Activated CD8-positive, alpha-beta memory T cell treated with anti-CD3 and anti-CD28 coated beads for 48 hours (primary cell): ENCODE measurements at places on chromosomes 3 and 15.
A peak's percentile ranks its signal among the peaks of the same experiment; 100 is the strongest.

DNA sequence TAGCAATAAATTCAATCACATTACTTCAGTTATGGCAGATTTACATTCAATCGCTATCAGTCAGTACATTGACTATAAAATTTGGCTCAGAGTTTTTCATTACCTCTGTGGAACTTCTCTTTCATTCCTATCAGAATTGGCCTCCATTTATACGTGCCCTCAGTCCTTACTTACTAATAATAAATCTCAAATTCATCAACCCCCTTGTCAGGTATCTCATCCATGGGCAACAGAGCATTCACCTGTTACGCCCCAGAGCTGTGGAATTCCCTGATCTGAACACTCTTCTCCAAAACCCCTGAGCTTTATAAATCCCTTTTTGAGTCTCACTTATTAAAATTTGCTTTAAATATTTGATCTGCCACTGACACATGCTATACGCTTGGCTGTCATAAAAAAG is 492.9 kb downstream of the GBE1 start:
- DNase-seq, result no peak

DNA sequence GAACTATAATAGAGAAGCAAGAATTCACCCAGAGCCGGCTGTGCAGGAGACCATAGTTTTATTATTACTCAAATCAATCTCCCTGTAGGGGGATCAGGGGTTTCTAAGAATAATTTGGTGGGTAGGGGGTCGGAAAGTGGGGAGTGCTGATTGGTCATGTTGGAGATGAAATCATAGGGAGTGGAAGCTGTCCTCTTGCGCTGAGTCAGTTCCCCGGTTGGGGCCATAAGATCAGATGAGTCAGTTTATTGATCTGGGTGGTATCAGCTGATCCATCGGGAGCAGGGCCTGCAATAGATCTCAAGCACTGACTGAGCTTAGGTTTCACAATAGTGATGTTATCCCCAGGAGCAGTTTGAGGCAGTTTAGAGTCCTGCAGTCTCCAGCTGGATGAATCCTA is 97.0 kb upstream of the SNRPN start:
- DNase-seq, result no peak

- no peak for DNase-seq
Observed at GRCh38 chr3:13400114-13400673, 19.9 kb downstream of the NUP210 start.

DNA sequence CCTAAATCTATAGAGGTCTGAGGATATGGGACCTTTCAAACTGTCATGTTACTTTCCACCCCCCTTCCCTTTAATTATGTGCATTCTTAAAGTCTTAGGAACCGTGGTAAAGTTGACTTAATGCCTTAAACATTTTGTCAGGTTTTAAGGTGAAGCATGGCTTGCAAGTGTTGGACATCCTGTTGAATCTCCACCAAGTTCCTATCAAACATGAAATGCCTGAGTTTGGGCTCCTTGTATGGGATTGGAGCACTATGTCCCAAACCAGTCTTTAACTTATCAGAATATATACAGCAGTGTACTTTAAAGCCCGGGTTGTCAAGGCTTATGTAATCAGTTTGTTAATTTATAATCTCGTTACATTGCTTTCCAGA is 1.1 kb downstream of the SNRK start:
- DNase-seq, result no peak

- no peak for DNase-seq
Observed at GRCh38 chr15:95998935-95999334, 331.6 kb upstream of the NR2F2 start.

- DNase-seq, result no peak
Observed at GRCh38 chr3:6301626-6302025, 559.3 kb upstream of the GRM7 start.

DNA sequence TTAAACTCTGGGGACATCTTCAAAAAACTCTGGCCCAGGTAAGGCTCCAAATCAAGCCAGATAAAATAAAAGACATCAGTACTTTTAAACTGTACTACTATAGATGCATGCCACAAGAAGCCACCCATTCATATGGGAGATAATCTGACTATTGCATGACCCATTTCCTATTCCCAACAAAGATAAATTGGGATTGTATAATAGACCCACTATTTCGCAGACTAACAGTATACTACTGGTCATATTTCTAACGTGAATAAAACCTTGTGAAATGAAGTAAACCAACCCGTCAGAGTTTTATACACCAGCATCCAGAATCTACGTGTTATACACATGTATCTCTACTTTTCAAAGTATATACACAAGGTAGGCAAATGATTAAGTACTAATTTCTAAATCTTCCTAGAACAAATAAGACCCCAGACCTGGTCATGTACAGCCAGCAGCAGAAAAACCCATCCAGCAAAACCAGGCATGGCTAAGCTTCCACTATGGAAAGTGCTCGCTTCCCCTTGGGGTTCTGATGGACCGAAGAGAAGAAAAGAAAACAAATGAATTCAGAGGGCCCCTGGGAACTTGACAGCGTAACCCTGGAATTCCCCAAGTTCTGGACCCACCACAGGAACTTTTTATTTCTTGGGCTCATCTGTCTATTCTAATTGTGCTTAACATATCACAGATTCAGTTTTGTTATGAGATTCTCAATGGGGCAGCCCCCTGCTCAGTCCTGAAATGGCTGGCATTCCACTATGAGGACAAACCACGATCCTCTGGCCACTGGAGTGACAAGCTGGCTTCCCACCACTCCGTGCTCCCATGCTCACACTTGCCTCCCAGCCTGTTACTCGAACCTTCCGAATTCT is 69.1 kb downstream of the MB21D2 start:
- DNase-seq, result no peak

GRCh38 chr15:52186651-52187486 is 4.3 kb downstream of the GNB5 start:
- no peak for DNase-seq

- DNase-seq, result no peak
Observed at GRCh38 chr3:31772272-31772671, 208.8 kb downstream of the OSBPL10 start.

- no peak for DNase-seq
Observed at GRCh38 chr15:85037641-85038040, 56.0 kb downstream of the PDE8A start.

GRCh38 chr3:45472795-45473194 is 84.4 kb downstream of the LARS2 start:
- DNase-seq, result no peak

DNA sequence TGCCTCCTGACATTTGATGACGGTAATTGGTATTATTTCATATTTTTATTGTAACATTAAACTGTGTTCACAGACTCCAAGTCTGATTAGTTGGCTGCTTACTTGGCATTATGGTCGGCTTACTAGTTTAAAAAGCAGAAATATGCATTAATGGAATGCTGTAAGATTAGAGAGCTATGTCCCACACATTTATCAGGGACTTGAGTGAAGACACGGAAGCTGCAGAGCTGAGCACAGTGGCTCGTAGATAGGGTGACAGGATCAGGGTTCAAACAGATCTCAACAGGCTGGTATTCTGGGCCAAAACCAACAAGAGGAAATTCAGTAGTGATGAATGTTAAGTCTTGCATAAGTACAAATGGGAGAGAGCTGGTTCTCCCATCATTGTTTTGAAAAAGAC is 113.8 kb downstream of the ADAMTSL3 start:
- DNase-seq, result no peak

GRCh38 chr3:22982981-22983587 is 220.0 kb upstream of the UBE2E2 start:
- no peak for DNase-seq

GRCh38 chr3:122123850-122124249 is 59.6 kb upstream of the CASR start:
- DNase-seq, result no peak

DNA sequence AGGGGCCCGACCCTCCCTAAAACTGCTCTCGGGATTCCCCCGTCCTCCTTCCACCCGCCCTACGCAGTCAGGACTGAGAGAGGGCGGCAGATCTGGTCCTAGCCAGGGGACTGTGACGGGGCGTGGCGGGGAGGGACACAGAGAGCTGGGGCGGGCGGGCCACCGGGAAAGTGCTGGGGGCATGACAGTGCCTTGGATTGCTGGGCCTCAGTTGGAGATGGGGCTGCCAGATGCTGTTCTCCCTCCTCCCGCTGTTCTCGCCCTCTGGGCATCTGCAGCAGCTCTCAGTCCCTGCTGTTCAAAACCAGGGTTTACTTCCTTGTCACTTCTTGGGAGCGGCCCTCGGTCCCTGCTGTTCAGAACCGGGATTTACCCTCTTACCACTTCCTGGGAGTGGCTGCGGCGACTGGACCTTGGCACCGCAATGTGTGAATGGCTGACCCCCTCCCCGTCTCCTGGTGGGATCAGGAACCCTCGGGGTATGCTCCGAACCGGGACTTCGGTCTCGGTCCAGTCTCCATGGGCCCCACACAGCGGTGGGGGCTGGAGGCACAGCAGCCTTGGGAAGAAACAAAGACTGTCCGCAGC is 1.8 kb upstream of the RPP25 start:
- no peak for DNase-seq

GRCh38 chr15:72758182-72758581 is 25.4 kb downstream of the ADPGK start:
- no peak for DNase-seq

DNA sequence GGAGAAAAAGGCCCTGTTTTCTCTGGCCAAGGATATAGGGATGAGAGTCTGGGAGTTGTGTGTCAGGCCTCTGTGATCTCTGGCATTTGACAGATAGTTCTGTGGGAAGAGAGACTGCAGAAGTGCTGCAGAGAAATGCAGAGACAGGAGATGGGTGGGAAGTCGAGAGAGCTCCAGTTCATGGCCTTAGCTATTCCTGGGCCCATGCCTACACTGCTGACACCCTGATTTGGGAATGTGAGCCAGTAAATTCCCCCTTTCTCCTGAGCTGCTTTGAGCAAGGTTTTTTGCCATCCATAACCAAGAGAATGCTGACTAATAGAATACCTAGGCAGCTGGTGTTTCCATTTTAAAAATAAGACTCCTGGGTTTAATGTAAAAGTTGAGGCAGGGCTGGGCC is 59.3 kb downstream of the EBLN2 start:
- DNase-seq, result no peak

- no peak for DNase-seq
Observed at GRCh38 chr3:98013411-98014267, 21.5 kb downstream of the GABRR3 start.

GRCh38 chr3:118817748-118818165 is 216.9 kb downstream of the IGSF11 start:
- DNase-seq, result no peak

DNA sequence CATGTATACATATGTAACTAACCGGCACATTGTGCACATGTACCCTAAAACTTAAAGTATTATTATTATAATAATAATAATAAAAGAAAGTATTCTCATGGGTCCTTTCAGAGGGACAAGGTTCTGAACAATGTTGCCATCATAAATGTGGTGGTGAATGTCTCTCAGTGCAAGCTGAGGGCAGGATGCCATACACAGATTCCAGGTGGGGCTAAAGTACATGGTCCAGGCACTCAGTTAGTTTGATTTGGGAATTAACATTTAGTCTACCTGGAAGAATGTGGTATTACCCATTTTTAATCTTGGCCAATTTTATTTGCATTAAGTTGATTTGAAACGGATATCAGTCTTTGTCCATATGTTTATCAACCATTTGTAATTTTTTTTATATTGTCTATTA is 24.5 kb downstream of the PDE8A start:
- DNase-seq, result no peak

GRCh38 chr15:55869660-55870059 is 123.8 kb downstream of the NEDD4 start:
- no peak for DNase-seq

DNA sequence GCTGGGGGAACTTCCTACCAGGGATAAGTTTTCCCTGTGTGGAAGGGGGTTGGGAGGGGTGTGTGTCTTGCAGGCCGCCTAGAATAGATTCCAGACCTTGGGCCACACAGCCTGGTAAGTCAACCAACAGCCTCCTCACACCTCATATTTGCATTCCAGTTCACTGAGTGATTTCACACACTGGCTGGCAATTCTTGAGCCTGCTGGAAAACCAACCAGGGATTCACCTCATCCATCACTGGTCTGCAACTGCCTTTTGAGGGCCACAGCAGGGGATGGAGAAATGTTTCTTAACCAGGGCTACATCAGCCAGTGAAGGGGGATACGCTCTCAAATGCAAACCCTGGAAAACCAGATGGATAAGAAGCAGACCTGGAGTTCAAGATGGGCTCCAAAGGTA is 2.0 kb downstream of the FSTL1 start:
- no peak for DNase-seq

DNA sequence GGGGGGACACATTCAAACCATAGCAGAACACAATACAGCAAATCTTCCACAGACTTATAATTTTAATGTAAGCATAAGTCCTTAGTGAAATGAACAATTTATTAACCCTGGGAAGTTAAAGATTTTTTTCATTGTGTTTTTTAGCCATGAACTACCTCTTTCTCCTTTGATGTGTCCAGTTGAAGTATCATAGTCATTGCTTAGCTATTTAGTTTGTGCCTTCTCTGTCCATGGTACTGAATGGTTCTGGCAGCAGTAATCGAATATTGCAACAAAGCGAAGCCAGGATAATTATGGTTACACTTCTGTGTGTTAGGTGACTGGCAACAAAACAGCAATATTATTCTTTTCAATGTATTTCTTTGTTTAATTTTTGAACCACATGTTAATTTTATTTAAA is 403.0 kb upstream of the ONECUT1 start:
- DNase-seq, result no peak

GRCh38 chr3:10008588-10009344 is 17.5 kb upstream of the FANCD2 start:
- DNase-seq, result peak; percentile 54

GRCh38 chr15:63122002-63122875 is 578 bp downstream of the LACTB start:
- peak; percentile 88 for DNase-seq

DNA sequence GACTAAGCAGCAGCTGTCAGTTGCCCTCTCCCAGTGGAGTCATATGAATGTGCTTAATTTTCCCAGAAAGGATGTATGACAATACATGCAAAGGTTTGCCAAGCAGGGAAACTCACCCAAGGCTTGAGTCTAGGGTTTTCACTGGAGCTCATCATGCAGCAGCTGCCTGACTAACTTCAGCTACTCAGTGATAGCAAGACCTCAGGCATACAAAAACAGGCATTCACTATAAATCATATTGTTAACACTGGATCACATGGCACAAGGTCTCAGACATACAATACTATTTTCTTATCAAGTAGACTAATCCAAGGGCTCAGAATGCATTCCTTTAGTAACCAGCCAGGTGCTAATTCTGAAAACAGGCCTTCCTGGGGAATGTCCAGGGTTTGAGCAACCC is 85.0 kb upstream of the STAC start:
- no peak for DNase-seq

DNA sequence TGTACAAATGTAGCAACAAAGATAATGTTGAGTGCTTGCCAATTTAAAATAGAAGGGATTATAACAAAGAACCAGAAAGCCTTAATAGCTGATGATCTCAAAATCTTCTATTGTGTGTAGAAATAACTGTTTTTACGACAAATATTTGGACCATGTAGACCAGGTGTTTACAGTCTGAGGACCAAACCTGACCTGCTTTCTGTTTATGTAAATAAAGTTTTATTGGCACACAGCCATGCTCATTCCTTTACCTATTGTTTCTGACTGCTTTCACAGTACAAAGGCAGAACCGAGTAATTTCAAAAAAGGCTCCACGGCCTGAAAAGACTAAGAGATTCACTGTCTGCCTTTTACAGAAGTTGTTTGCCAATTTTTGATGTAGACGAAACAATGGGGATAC is 91.8 kb downstream of the GOLIM4 start:
- no peak for DNase-seq
